ENCODE measurements at places on chromosomes 7 and 10. TPM values are rescaled to one million over a fixed set of nuclear protein-coding genes. Genes with fewer than 3 reads are reported as not detected.

The SEC61G gene
- total RNA-seq = 124 TPM

The OR2A7 gene
- total RNA-seq = not detected

The ADCYAP1R1 gene
- 53.0 TPM for total RNA-seq

The INMT gene
- total RNA-seq = 0.16 TPM

The HOXA9 gene
- total RNA-seq = not detected

The TAS2R4 gene
- 4.5 TPM for total RNA-seq

The TRPV5 gene
- total RNA-seq = 0.31 TPM

The FBXO24 gene
- total RNA-seq = 0.16 TPM

The PDIA4 gene
- 69.6 TPM for total RNA-seq

The HTRA1 gene
- 58.5 TPM for total RNA-seq

The ERVW-1 gene
- total RNA-seq = not detected

Data from occipital lobe (tissue), 3 donors.